ENCODE measurements at places on chromosomes 11 and 22. TPM values are rescaled to one million over a fixed set of nuclear protein-coding genes. Genes with fewer than 3 reads are reported as not detected.

DNA sequence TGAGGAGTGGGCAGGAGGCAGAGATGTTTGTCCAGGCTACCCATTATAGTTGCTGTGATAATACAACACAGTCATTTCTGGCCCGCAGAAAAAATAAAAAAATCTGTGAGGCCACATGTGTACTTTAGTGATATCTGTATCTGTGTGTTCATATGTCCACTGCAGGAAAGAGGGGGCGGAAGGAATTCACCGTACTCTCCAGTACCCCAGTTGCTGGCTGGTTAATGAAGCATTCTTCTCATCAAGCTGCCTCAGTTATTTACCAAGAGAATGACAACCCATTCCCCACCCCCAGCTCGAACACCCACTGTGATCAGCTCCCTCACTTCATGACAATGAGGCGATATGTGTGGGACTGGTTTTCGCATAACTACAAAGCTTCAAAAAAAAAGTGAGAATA is 309.3 kb downstream of the SOX6 start:
- H3K4me1 ChIP-seq = peaks cover 29% of the 10 kb centered on the region
- peak; percentile 23 for DNase-seq
- no peak overlapping the region for H3K27ac ChIP-seq

DNA sequence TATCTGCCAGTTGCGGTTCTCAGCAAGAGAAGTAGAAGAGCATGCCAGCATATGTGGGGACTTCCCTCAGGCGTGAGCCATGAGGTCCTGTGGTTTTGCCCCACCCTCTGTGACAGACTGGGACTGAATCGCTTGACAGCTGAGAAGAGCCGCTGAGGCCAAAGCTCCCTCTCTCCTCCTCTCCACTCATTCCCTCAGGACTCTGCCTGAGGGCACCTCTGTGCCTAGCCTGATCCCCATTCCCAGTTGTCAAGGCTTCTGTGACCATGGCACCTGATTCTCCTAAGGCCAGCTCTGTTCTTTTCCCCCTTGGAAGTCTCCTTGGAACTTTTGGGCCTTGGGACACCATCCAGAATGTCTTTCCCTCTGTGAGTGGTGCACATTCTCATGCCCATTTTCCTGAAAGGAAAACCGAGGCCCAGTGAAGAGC is 27.0 kb downstream of the ART5 start:
- H3K27ac ChIP-seq = no peak overlapping the region
- no peaks in the 10 kb centered on the region for H3K36me3 ChIP-seq
- no peak overlapping the region for H3K4me3 ChIP-seq
- DNase-seq = no peak

DNA sequence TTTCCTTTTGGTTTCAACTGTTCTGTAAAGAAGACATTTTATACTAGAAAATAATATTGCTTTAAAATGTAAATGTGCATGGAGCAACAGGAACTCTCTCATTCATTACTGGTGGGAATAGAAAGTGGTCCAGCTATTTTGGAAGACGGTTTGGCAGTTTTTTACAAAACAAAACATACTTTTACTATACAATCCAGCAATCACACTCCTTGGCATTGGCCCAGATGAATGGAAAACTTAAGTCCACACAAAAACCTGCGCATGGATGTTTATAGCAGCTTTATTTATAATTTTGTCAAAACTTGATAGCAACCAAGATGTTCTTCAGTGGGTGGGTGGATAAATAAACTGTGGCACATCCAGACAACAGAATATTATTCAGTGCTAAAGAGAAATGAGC is 49.9 kb upstream of the SEPTIN5 start:
- no peak overlapping the region for H3K27ac ChIP-seq
- peaks cover 15% of the 10 kb centered on the region for H3K4me1 ChIP-seq
- H3K36me3 ChIP-seq = no peaks in the 10 kb centered on the region

TRIM48 gene
- total RNA-seq = not detected

IL17REL gene
- total RNA-seq = 0.34 TPM

GRCh38 chr11:11397036-11397415 is 44.0 kb upstream of the CSNK2A3 start:
- DNase-seq = no peak
- no peaks in the 10 kb centered on the region for H3K36me3 ChIP-seq
- no peak overlapping the region for H3K4me3 ChIP-seq
- no peaks in the 10 kb centered on the region for H3K27me3 ChIP-seq
- peaks cover 5% of the 10 kb centered on the region for H3K4me1 ChIP-seq
- H3K27ac ChIP-seq = no peak overlapping the region

DNA sequence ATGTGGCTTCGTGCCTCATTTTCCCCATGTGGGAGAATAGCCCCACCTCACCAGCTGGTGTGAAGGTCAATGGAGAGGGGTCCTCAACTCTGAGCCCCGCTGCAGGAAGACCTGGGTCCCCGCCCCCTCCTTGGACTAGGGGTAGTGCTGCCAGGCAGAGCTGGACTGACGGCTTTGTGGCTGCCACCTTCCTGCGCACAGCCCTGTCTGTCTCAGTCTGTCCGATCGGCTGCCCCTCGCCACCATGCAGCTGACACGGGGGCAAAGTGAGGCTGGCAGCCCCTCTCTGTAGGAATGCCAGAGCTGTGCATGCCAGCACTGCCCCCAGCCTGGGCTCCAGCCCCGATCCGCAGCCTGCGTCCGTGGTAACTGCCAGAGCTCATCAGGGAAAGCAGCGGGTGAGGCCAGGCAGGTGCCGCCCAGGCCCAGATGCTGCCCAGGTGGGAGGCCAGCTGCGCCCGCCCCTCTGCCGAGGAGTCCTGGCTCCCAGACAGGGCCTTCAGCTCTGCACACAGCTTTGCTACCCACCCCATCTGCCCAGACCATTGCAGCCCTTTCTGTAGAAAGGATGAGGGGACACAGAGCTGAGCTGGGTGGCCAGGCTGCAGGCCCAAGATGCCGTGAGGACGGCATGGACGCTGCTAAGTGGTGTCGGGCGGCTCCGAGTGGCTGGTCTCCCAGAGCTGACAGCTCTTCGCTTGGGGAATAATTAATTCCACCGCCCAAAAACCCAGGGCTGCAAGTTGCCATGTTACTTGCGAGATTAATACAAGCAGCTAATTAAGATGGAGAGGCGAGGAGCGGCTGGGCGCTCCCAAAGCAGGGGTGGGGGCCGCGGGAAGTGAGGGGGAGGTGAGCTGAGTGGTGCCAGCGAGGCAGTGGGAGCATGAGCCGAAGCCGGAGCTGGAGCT is 19.5 kb upstream of the FLRT1 start:
- H3K27ac ChIP-seq = no peak overlapping the region
- peaks cover 76% of the 10 kb centered on the region for H3K27me3 ChIP-seq
- peaks cover 16% of the 10 kb centered on the region for H3K4me1 ChIP-seq
- DNase-seq = no peak
- H3K4me3 ChIP-seq = no peak overlapping the region

C1QTNF5 gene
- total RNA-seq = 2.2 TPM

- H3K27me3 ChIP-seq = peaks cover 14% of the 10 kb centered on the region
- DNase-seq = no peak
- H3K4me3 ChIP-seq = no peak overlapping the region
- H3K4me1 ChIP-seq = peaks cover 6% of the 10 kb centered on the region
- no peaks in the 10 kb centered on the region for H3K36me3 ChIP-seq
Observed at GRCh38 chr11:7892059-7892699, 38.9 kb downstream of the OR10A6 start.

- H3K4me1 ChIP-seq = peaks cover 38% of the 10 kb centered on the region
- H3K4me3 ChIP-seq = no peak overlapping the region
- H3K27me3 ChIP-seq = no peaks in the 10 kb centered on the region
- H3K27ac ChIP-seq = no peak overlapping the region
Observed at GRCh38 chr22:38510416-38510970, 4.4 kb upstream of the DDX17 start.

MYO7A gene
- total RNA-seq = 2.3 TPM

GRCh38 chr22:47583959-47584562 is 821.6 kb downstream of the TBC1D22A start:
- peaks cover 5% of the 10 kb centered on the region for H3K27me3 ChIP-seq
- DNase-seq = no peak
- peaks cover 7% of the 10 kb centered on the region for H3K4me1 ChIP-seq
- no peak overlapping the region for H3K27ac ChIP-seq
- H3K36me3 ChIP-seq = peaks cover 62% of the 10 kb centered on the region

NPAS4 gene
- 0.44 TPM for total RNA-seq

- 0 out of 2 replicates have a peak, but pooled peaks cover 5% of the 10 kb centered on the region for H3K4me1 ChIP-seq
- DNase-seq = no peak
- no peak overlapping the region for H3K27ac ChIP-seq
- peaks cover under 1% of the 10 kb centered on the region for H3K36me3 ChIP-seq
Observed at GRCh38 chr22:23553438-23553837, 26.7 kb downstream of the IGLL1 start.

- H3K27ac ChIP-seq = no peak overlapping the region
- DNase-seq = no peak
- peaks cover 16% of the 10 kb centered on the region for H3K36me3 ChIP-seq
- H3K4me3 ChIP-seq = no peak overlapping the region
Observed at GRCh38 chr11:35963911-35964310, 20.0 kb downstream of the LDLRAD3 start.

MPEG1 gene
- 0.05 TPM for total RNA-seq

JAML gene
- total RNA-seq = 0.37 TPM

DNA sequence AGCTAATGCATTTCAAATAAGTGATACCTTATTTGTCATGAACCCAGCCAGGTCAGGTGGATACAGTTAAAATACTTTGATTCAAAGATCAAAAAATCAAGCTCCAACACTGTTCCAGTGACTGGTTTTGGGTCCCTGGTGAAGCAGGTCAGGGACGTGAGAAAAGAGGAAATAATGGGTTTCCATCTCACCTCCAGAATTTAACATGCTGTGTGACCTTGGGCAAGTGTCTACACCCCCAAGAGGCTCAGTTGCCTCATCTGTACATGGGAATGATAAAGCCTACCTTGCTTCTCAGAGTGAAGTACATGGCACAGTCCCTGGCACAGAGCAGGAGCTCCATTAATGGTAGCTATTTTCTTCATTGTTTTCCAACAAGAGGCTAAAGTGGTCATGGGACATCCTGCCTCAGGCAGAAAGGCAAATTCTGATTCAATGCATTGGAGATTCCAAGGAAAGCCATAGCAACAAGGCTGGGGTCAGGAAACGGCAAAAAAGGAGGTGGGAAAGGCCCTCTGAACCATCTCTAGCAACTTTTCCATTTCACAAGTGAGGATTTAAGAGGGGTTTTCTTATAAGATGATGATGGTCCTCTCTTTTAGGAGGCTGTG is 108.5 kb downstream of the CSNK2A3 start:
- peaks cover 19% of the 10 kb centered on the region for H3K4me1 ChIP-seq
- peaks cover 10% of the 10 kb centered on the region for H3K27me3 ChIP-seq
- peak overlapping the region; percentile 22 for H3K27ac ChIP-seq
- H3K36me3 ChIP-seq = peaks cover 12% of the 10 kb centered on the region
- H3K4me3 ChIP-seq = no peak overlapping the region
- DNase-seq = no peak

OR6Q1 gene
- total RNA-seq = not detected

DNA sequence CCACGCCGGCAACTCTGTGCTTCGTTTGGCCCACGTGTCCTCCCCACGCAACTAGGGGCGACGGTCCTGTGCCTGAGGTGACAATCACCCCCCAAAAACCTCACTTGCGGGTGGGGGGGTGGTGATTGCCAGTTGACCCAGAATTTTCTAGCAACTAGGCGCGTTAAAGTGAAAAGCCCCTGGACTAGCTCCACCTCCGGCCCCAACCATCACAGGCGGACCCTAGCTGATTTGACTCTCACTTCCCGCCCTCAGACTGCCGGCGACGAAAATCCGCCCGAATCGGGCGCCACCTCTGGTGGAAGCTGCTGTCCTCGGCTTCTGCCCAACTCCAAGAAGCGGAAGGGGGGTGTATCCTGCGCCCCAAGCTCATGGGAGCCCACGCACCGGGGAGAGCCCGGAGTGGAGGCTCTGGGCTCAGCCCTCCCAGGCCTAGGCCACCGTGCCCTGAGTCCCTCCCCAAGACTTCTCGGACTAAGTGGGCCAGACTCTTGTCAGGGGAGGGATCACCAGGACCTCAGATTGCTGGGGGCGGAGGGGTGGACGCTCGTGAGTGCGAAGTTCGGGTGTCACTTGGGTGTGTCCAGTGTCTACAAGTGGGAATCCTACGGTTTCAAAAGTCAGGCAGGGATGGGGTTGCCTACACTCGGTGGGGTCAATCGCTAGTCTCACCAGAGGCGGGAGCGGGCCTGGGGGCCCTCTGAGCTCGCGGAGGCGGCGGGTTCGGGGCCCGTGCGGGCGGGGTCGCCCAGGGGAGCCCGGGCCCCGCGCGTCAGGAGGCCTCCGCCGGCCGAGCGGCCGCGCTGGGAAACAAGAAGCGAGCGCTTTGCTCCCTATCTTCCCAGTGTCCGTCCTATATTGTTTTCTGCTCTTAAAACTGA is 12.3 kb downstream of the PAX6 start:
- H3K27me3 ChIP-seq = peaks cover 100% of the 10 kb centered on the region
- peak; percentile 86 for DNase-seq
- H3K4me3 ChIP-seq = peak overlapping the region; percentile 60
- H3K4me1 ChIP-seq = peaks cover 50% of the 10 kb centered on the region
- H3K27ac ChIP-seq = no peak overlapping the region

DNA sequence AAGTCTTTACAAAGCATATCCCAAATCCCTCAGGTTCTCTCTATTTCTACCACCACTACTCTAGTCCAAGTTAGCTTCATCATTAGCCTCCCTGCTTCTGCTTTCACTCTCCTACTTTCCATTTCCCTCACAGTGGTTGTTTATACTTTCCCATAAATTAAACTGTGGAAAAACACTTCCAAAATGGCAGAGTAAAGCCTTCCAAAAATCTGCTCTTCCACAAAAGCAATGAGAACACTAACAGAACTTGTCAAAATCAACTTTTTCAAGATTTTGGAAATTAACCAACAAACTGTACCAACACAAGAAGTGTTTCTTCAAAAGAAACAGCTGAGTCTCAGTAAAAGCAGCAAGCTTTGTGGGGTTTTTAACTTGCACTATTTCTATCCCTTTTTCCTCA is 71.8 kb downstream of the TTC28 start:
- no peak overlapping the region for H3K27ac ChIP-seq
- no peaks in the 10 kb centered on the region for H3K27me3 ChIP-seq
- DNase-seq = no peak
- H3K4me1 ChIP-seq = peaks cover 14% of the 10 kb centered on the region
- H3K36me3 ChIP-seq = no peaks in the 10 kb centered on the region

OR8H1 gene
- not detected for total RNA-seq

OR52H1 gene
- total RNA-seq = not detected

All from WTC11 (cell line).